Thyroid gland (tissue), 4 donors: ENCODE measurements at places on chromosomes 2 and 18. TPM values are rescaled to one million over a fixed set of nuclear protein-coding genes. Genes with fewer than 3 reads are reported as not detected.

The GTF2A1L gene
- total RNA-seq = 4.2 TPM

DNA sequence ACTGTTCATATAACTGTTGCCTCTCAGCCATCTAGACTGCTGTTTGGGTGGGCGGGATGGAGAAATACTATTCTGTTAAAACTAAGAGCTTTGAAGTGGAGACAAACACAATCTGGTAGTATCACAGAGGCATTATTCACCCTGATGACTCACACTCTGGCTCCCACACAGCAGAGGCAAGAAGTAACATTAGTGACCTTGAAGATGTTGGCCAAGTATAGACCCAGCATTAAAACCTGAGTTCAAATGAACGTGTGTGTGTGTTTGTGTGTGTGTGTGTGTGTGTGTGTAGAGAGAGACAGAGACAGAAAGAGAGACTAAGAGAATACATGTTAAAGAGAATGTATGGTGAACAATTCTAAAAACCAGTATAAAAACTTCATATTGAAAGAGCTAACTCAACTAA, 22.5 kb upstream of the ACVR1 start:
- no peak overlapping the region for H3K4me3 ChIP-seq
- H3K4me1 ChIP-seq = no peaks in the 10 kb centered on the region
- DNase-seq = peak; percentile 39
- no peaks in the 10 kb centered on the region for H3K36me3 ChIP-seq

DNA sequence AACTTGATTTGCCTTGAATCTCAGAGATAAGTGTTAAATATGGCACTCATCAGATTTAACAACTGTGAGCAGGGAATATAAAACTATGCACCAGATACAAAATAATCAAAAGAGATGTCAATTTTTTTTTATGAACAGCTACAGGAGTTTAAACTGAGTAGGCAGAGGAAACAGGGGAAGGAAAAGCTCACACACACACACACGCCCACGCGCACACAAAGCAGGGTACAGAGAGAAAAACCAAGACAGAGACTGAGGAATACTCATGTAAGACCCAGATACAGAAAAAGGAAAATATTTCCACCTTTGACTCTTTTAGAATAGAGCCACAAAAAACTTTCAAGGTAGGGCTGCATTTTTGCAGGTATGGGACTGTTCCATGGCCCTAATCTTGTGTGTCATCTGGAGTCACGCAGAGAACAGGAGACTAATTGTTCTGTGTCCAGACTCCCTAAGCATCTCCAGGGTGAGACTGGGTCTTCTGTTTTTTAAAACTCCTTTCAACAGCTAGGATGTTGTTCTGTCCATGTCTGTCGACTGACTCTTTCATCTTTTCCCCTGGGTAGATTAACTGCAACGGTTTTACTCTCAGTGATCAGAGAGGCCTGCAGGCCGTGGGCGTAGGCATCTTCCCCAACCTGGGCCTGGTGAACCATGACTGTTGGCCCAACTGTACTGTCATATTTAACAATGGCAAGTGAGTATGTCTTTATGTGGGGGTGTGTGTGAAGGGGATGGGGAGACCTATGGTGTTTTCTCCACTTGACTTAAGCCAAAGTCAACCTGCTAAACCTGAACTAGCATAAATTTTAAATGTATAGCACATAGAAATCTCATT, 23.0 kb downstream of the SMYD1 start:
- no peak overlapping the region for H3K27ac ChIP-seq
- H3K27me3 ChIP-seq = no peaks in the 10 kb centered on the region
- DNase-seq = no peak
- H3K4me3 ChIP-seq = no peak overlapping the region
- no peaks in the 10 kb centered on the region for H3K4me1 ChIP-seq

The PAX3 gene
- total RNA-seq = not detected

The PRLH gene
- total RNA-seq = not detected

DNA sequence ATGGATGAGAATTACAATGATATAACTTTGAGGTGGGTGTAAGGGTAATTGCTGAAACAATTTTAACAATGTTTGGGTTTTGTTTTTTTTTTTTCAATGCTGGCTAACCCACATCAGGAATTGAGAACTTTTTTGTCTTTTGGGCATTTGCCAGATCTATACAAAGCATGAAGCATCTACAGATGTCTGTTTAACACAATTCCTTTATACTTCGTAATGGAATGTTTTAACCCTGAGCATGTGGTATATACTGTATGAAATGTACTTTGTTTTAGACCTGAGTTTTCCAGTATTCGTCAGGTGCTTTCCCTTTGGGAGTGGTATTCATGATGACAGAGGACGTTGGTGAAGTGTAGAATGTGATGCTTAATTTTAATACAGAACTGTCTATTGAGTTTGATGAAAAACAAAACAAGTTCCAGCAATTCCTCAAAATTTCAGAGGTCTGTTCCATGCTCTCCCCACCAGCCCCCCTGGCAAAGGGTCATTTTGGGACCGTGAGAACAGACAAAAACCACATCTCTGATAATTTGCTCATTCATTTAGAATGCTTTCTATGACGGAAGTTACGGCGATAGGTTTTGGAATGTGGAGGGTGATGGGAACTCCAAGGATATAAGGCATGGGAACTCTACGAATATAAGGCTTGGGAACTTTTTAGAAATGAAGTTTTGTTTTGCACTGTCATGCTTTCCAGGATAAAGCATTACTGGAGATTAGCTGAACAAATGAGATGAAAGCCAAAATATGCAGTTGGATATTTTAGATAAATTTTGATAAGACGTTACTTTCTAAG, 14.1 kb downstream of the LIMS1 start:
- H3K27ac ChIP-seq = no peak overlapping the region
- H3K27me3 ChIP-seq = no peaks in the 10 kb centered on the region
- peaks cover 9% of the 10 kb centered on the region for H3K4me1 ChIP-seq
- H3K36me3 ChIP-seq = no peaks in the 10 kb centered on the region

The ZNF385B gene
- total RNA-seq = 1.3 TPM
